ENCODE measurements at places on chromosomes 1 and 21. TPM values are rescaled to one million over a fixed set of nuclear protein-coding genes. Genes with fewer than 3 reads are reported as not detected.
A peak's percentile ranks its signal among the peaks of the same experiment; 100 is the strongest.

GRCh38 chr21:29529139-29529538 lies 230.4 kb downstream of the BACH1 start:
- no peak for DNase-seq

- peak; percentile 70 for DNase-seq
Measured at GRCh38 chr1:156368889-156369684, at the start of gene RHBG. TSS of gene RHBG (plus strand) at chr1:156369211. CDS start at chr1:156369250, 39 bp downstream.

DNA sequence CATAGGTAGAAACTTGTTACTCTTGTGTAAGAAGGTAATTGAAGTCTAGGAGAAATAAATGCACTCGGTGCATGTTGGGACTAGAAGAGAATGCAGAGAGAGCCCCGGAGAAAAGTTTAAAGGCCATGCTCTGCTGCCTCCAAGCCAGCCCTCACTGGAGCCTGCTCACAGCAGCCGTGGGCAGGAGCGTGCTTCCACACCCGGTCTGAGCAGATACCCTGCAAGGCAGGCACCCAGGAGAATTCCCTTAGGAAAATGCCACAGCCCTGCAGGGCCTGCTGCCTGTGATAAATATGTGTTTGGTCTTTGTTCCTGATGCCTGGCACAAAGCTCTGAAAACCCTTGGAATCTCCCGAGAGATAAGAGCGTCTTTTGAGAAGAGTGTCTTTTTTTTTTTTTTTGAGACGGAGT lies 22.8 kb downstream of the C2CD2 start:
- no peak for DNase-seq

GRCh38 chr1:227378871-227379554 lies 60.7 kb upstream of the CDC42BPA start:
- no peak for DNase-seq

DNA sequence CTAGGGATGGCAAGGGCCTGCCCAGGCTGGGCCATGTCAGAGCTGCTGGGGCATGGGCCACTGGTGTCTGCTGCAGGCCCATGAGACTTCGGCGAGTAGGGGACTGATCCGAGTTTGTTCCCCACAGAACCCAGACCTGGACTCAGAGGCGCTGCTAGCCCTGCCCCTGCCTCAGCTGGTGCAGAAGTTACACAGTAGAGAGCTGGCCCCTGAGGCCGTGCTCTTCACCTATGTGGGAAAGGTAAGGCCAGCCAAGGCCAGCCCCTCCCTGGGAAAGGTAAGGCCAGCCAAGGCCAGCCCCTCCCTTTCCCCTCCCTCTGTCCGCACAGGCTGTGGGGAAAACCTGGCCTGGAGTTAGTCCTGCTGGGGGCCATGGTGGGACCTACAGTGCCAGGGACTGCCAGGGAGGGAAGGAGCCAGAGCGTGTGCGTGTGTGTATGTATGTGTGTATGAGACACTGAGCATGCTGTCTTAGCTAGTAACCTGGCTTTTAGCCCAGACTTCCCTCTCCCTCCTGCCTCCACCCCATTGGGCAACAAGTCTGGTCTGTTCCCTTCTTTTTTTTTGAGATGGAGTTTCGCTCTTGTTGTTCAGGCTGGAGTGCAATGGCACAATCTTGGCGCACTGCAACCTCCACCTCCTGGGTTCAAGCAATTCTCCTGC lies 8.0 kb downstream of the FAAH start:
- DNase-seq = peak; percentile 42

DNA sequence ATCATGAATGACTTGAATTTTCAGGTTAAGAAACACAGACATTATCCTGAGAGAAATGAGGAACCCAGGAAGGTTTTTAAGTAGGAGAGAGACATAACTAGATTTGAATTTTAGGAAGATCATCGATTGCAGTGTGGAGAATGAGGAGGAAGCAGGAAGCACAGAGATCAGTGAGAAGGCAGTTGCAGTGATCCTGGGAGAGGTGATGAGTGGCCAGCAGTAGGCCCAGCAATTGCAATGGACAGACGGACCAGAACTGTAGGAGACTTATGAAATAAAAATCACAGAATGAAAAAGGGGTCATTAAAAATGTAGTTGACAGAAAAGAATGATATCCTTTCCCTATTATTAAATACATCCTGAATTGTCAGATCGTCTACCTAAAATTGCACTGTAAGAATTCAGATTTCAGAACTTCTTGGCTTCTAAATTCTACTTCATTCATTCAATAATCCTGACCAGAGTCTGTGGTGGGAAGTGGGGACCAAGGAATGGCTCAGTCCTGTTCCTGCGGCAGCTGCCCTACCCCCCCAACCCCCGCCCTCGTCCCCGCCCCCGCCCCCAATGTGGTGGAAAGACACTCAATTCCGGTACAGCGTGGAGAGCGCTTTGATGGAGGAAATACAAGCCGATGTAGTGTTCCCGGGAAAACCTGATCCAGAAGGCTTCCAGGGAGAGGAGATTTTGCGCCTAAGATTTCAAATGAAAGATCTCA lies 35.1 kb downstream of the SLC2A1 start:
- DNase-seq = peak; percentile 45

GRCh38 chr1:94272388-94272787 lies 35.0 kb upstream of the ARHGAP29 start:
- no peak for DNase-seq

DNA sequence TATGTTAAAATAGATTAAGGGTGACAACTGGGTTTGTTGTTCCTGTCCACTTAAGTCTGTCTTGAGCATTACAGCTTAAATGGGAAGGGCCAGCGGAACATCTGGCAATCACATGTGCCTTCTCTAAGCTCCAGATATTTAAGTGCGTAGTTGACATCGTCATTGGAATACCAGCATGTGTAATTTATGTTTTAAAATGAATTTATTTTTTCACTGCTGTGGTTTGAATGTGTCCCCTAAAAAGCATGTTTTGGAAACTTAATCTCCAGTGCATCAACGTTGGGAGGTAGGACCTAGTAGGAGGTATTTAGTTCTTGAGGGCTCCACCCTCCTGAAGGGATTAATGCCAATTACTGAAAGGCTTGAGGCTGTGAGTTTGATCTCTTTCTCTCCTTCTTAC lies 13.4 kb downstream of the ZCCHC17 start:
- no peak for DNase-seq

- no peak for DNase-seq
Measured at GRCh38 chr1:7644961-7645750, 125.9 kb upstream of the VAMP3 start.

- DNase-seq = no peak
Measured at GRCh38 chr1:1205769-1206375, 520 bp downstream of the TNFRSF18 start.

- no peak for DNase-seq
Measured at GRCh38 chr1:69441496-69441895, 126.2 kb upstream of the LRRC7 start.

DNA sequence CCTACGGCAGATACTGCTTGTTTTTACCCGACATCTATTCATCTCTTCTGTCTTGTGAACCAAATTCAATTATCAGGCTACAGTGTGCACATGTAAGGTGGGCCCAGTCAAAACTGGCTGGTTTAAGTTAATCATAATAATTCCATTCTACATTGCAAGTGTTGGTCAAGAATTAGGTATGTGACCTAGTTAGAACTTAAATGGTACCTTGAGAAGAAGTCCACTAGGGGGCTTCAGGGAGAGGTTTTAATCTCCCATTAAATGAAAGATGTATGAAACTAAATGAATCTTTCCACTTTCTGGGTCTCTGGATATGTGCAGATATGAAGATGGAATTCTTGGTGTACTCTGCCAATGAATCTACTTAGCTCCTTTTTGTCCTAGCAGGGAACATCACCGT lies 187.1 kb downstream of the CDC42BPA start:
- DNase-seq = no peak

- DNase-seq = no peak
Measured at GRCh38 chr1:167564612-167565270, 11.2 kb upstream of the CREG1 start.

DNA sequence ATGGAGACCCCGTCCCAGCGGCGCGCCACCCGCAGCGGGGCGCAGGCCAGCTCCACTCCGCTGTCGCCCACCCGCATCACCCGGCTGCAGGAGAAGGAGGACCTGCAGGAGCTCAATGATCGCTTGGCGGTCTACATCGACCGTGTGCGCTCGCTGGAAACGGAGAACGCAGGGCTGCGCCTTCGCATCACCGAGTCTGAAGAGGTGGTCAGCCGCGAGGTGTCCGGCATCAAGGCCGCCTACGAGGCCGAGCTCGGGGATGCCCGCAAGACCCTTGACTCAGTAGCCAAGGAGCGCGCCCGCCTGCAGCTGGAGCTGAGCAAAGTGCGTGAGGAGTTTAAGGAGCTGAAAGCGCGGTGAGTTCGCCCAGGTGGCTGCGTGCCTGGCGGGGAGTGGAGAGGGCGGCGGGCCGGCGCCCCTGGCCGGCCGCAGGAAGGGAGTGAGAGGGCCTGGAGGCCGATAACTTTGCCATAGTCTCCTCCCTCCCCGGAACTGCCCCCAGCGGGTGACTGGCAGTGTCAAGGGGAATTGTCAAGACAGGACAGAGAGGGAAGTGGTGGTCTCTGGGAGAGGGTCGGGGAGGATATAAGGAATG lies 505 bp downstream of the LMNA start:
- DNase-seq = peak; percentile 64

GRCh38 chr1:99818063-99818699 lies 32.0 kb upstream of the AGL start:
- no peak for DNase-seq

DNA sequence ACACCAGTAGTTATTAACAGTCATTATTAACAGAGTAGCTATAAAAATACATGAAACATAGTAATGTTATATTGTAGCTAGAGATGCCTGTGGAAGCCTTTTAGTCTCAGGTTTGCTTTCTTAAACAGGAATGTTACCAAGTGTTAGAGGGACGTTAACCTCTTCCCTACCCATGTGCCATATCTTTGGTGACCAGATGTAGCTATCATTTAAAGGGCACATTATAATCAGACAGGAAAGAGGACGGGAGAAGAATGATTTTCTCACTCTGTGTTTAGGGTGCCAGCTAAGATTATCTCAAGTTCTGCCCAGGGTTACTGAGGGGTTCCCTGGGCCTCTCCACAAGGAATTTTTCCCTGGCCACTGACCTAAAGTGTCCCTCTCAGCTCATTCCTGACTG lies 20.9 kb upstream of the UBL4B start:
- no peak for DNase-seq

DNA sequence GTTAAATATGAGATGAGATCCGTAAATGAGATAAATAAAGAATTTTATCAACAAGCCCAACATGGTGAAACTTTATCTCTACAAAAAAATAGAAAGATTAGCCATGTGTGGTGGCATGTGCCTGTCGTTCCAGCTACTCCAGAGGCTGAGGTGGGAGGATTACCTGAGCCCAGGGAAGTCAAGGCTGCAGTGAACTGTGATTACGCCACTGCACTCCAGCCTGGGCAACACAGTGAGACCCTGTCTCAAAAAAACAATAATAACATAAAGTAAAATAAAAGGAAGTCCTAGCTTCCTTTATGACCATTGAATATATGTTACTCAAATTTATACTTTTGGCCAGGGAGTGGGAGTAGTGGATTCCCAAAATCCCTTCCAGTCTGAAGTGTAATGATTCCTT lies 48.7 kb upstream of the TEKT2 start:
- DNase-seq = no peak

DNA sequence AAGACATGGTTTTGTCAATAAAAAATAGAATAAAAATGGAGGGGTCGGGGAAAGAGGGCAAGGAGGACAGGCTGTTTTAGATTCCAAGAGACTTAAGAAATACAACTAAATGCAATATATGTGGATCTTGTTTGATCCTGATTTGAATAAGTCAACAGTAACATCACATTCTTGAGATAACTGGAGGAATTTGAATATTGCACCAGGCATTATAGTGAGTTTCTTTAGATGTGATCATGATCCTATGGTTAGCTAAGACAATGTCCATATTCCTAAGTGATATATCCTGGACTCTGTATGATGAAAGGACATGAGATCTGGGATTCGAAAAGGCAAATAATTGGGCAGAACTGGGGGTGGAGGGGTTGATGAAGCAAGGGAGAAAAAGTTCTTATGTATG lies 311.8 kb downstream of the PLPP3 start:
- no peak for DNase-seq

DNA sequence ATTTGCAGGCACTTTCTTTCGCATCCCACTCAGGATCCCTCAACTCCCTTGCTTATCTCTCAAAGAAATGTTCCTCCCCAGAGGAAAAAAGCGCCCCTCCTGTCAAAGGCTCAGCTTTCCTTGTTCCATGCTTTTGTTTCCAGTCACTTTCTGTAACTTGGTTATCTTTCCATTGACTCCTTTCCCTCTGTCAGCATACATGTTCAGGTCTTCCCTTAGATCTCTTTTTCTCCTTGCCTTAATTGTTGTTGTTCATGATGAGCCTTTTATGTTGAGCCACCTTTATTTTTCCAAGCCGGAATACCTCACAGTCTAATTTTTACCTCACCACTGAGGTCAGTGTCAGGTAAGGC lies 46.5 kb upstream of the PODN start:
- no peak for DNase-seq

GRCh38 chr1:116767782-116768382 lies 13.7 kb downstream of the CD2 start:
- no peak for DNase-seq

GRCh38 chr1:193543259-193543658 lies 356.8 kb upstream of the B3GALT2 start:
- DNase-seq = no peak

DNA sequence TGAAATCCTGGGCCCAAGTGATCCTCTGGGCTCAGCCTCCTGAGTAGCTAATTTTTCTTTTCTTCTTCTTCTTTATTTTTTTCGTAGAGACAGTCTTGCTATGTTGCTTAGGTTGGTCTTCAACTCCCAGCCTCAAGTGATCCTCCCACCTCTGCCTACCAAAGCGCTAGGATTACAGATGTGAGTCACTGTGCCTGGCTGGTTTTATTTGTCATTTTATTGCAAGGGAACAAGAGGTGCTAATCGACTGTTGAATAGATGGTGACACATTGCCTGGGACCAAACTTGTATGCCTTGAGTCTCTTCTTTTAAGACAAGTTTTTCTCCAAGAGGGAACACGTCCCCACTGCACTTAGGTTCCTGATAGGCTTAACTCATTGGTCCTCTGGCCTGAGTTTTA lies 20.0 kb upstream of the KLHDC8A start:
- DNase-seq = no peak

DNA sequence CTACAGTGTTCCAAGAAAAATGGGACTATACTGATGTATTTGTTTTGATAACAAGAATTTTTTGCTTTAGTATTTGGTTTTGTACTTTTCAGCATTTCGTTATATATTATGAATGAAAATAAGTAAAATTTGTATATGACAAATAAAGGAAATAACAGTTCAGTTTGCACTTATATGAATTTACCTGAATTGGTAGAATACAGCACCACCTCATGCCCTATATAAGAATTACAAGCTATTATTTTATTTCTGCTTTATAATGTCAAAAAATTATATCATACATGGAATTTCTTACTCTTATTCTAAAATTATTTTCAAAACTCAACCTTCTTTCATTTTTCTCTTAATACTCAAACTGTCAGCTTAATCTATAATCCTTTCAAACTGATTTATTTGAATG lies 14.6 kb downstream of the EFCAB7 start:
- no peak for DNase-seq

Gene CXADR
- total RNA-seq = 26.8 TPM

Gene VSIG8
- total RNA-seq = not detected

Gene CRYAA
- 0.84 TPM for total RNA-seq

Gene KRTAP19-3
- total RNA-seq = not detected

Gene C4BPA
- total RNA-seq = 1,492 TPM

Gene P3R3URF
- total RNA-seq = not detected
